ENCODE measurements at places on chromosomes 1 and 21. TPM values are rescaled to one million over a fixed set of nuclear protein-coding genes. Genes with fewer than 3 reads are reported as not detected.

- no peak for DNase-seq
Observed at GRCh38 chr1:74357150-74357549, 122.0 kb downstream of the TNNI3K start.

- no peak for DNase-seq
Observed at GRCh38 chr1:227006226-227006796, 66.2 kb downstream of the COQ8A start.

TMPRSS15 gene
- not detected for total RNA-seq

GRCh38 chr1:180150982-180151381, 3.7 kb upstream of the QSOX1 start:
- no peak for DNase-seq

SFN gene
- 0.62 TPM for total RNA-seq

- no peak for DNase-seq
Observed at GRCh38 chr21:39712976-39713375, 32.0 kb upstream of the IGSF5 start.

GRCh38 chr1:9228609-9229008, 6.0 kb upstream of the H6PD start:
- no peak for DNase-seq

DNA sequence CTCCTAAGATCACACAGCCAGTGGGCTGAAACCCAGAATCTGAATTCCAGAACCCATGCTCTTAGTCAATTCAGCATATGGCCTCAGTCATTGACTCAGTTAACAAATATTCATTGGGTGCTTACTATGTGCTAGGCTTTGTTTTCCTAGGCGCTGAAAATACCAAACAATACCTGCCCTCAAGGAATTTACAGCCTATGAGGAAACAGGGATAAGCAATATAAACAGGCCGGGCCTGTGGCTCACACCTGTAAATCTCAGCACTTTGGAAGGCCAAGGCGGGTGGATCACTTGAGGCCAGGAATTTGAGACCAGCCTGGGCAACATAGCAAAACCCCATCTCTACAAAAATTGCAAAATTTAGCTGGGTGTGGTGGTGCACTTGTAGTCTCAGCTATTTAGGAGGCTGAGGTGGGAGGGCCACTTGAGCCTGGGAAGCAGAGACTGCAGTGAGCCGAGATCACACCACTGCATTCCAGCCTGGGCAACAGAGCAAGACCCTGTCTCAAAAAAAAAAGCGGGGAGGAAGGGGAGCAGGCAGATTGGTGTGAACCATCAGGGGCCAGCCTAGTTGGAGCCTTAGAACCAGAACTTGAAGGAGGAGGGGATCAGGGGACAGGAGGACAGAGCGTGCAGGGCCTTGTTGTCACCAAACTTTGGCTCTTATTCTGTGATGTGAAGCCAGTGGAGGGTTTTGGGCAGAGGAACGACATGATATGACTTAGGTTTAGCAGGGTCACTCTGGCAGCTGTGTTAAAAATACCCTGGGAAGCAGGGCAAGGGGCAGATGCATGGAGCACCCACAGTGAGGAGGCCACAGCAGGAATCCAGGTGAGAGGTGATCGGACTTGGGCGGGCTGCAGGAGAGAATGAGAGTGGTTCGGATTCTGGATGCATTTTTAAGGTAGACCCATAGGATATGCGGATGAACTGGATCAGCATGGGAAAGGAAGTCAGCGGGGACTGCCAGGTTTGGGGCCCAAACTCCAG, 5.8 kb downstream of the TINAGL1 start:
- DNase-seq = no peak

DNA sequence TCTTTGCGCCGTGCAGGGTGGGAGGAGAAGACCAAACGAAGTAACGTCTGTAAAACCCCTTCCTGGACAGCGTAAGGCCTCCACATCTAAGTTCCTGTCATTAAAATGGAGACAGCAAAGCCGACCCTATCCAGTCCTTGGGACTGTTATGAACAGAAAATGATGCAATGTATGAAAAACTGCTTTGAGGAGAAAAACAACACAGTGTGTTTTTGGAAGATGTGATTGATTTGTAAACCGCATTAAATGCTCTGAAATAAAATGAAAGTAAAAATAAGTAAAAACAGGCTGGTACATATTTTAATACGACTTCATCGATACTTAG, 827 bp upstream of the URB1 start:
- no peak for DNase-seq

- no peak for DNase-seq
Observed at GRCh38 chr1:183289051-183289496, 103.0 kb downstream of the LAMC2 start.

FCRL2 gene
- total RNA-seq = not detected

GRCh38 chr1:197541411-197541810, 233.9 kb downstream of the DENND1B start:
- no peak for DNase-seq

KRTAP19-3 gene
- total RNA-seq = not detected

HSD3B1 gene
- total RNA-seq = not detected

FAM76A gene
- 14.0 TPM for total RNA-seq

CD5L gene
- not detected for total RNA-seq

- DNase-seq = no peak
Observed at GRCh38 chr21:40658311-40658710, 188.6 kb downstream of the DSCAM start.
